ENCODE measurements at places on chromosomes 12 and 14.

GRCh38 chr14:90290337-90291011, 34.1 kb downstream of the PSMC1 start:
- DNase-seq = no peak

- no peak for DNase-seq
Measured at GRCh38 chr12:19423166-19423930, 15.9 kb upstream of the AEBP2 start.

DNA sequence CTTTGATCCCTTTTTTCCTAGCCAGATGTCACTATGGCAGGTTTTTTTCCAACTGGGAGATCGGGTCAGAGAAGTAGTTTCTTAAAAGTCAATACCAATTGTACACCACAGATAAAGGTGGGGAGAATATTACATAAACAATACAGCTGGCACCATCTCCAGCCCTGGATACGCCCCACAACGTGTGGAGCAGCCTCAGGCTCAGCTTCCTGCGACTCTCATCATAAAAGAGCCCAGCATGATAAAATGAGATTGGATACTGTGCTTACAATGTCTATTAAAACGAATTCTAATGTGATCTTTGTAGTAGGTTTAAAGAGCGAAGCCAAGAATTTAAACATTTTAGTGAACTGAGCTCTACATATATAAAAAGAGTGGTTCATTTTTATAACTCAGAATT, 21.5 kb downstream of the EFCAB11 start:
- DNase-seq = no peak

GRCh38 chr14:47596860-47597259, 78.5 kb downstream of the MDGA2 start:
- DNase-seq = no peak

- DNase-seq = peak; percentile 64
Measured at GRCh38 chr14:95659293-95659989, 26.8 kb upstream of the TCL1B start.

DNA sequence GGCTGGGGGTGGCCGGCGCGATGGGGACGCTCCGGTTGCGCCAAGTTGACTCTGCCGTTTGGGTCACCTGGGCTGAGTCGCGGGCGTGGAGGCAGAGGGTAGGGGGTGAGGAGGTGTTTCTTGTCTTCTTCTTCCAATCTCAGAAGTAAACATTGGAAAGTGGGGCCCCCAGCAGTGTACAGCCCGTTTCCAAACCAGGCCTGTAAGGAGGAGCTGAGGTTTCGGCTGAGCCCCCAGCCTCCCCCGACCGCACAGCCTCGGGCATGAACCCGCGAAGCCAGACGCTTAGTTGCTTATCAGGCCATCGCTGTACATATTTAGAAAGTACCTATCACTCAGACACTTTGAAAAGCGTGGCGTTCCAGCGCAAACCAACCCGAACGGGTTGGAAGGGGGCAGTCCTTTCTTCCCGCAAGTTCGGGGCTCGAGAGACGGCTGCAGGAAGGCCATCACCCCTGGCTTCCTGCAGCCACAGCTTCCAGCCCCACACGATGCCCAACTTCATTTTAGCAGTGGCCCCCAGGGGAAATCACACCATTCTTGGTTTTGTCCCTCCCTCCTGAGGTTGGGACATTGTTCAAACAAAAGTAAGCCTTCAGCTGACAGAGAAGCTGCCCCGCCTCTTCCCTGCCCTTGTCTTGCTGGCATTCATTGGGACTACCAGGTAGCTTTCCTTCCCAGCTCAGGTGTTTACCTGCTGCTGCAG, 164.1 kb downstream of the ZFP36L1 start:
- DNase-seq = no peak

DNA sequence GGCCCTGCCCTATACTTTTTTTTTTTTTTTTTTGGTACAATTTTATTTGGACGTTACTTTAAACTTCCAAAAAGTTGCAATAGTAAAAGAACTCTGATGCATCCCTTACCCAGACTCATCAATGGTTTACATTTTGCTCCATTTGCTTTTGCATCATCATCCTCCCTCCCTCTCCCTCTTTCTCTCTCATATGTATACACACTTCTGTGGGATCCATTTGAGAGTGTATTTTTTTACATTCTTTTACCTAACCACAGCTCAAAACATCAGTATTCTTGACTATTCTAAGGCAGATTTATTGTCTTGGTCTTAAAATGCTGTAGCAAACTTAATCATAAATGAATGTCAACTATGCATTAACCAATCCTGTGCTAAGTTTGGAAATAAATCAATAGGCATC, 111.6 kb downstream of the PRICKLE1 start:
- no peak for DNase-seq

All from NCI-H1694 treated with DMSO at 0.1 percent for 48 hours (cell line).